ENCODE measurements at places on chromosomes 7 and 10.

DNA sequence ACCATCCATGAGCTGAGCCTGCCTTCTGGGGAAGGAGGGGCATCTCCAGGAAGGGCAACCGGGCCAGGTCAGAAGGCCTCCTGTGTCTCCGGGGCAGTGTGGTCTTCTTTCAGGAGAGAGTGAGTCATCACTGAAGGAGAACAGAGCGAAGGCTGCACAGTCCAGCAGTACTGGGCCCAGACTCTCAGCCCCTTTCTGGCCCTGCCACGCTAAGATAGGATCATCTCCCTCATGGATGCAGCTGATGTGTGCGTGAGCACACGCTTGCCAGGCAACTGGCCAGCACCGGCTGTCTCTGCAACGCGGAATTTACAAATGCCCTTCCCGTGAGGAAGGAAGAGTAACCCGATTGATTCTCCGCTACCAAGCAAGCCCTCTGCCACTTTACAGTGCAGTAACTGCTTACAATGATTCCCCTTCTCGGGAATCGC is 328.2 kb downstream of the TNS3 start:
- peak; percentile 75 for DNase-seq

DNA sequence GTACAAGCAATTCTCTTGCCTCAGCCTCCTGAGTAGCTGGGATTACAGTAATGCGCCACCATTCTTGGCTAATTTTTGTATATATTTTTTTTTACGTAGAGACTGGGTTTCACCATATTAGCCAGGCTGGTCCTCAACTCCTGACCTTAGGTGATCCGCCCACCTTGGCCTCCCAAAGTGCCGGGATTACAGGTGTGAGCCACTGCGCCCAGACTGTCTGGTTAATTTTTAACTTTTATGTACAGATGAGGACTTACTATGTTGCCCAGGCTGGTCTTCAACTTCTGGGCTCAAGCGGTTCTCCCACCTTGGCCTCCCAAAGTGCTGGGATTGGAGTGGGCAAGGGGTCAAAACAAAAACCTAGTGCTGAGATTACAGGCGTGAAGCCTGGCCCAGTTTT is 101.8 kb downstream of the JMJD1C start:
- DNase-seq = no peak

- DNase-seq = no peak
Observed at GRCh38 chr10:71830726-71831125, 20.3 kb downstream of the PSAP start.

- DNase-seq = no peak
Observed at GRCh38 chr7:128131731-128132130, 100.5 kb upstream of the LRRC4 start.

DNA sequence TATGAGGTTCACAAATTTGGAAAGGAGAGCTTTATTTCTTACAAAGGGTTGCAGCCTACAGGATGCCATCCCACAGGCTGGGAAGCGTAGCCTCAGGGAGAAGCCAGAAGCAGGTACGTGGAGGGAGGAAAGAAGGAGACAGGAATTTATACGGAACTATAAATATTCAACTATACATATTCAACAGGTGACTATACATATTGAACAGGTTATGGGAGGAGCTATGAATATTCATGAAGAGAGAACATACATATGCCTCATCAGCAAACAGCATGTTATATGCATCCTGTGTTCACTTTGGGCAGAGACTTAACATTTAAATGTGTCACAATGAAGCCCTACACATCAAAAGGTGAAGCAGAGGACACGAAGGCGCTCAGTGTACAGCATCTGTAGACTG is 40.5 kb upstream of the LMTK2 start:
- no peak for DNase-seq

- no peak for DNase-seq
Observed at GRCh38 chr10:78927257-78927995, 141.3 kb upstream of the ZMIZ1 start.

DNA sequence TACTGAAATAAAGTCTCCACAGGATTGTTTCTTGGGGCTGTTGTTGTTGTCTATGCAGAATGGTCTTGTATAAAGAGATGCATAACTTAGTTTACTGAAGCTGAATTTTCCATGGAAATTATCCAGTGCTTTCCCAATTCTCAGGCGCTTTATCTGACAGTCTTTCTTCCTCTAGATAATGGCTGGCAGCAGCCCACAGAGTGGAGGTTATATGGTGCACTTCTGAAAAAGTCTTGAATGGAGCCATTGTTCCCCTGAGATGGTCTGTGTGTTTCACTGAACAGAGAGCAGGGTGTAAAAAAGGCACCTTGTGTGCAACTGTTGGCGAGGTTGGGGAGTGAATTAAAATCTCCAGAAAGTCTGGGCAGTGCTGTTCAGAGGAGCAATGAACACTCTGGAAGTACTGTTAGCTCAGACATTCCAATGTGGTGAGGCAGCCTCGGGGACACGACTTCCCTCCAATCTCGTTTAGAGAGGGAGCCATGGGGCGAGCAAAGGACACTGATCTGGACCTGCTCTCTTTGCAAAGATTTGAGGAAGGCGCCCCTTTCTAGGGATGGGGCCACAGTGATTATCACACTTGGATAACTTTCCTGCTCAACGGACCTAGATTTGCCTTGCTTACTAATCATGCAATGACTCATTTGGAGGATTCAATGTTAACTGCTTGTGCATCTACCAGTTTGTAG is 2.0 kb upstream of the PLCE1 start:
- DNase-seq = peak; percentile 74

- no peak for DNase-seq
Observed at GRCh38 chr10:31058795-31059703, 27.4 kb upstream of the ZNF438 start.

DNA sequence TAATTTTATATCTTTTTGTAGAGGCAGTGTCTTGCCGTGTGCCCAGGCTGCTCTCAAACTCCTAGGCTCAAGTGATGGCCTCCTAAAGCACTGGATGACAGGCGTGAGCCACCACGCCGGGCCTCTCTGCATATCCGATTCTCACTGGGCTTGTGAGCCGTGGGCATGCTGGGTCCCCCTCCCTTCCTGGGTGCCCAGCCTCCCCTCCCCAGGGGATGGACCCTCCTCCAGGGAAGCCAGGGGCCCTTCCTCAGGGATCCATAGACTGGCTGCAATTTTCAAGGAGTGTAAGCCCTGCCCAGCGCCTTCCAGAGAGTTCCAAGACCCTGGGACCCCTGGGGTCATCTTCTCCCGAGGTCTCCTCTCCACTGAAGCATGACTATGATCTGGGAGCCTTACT is 23.7 kb upstream of the ELFN1 start:
- no peak for DNase-seq

GRCh38 chr10:22637491-22637890 is 76.9 kb downstream of the PIP4K2A start:
- no peak for DNase-seq

DNA sequence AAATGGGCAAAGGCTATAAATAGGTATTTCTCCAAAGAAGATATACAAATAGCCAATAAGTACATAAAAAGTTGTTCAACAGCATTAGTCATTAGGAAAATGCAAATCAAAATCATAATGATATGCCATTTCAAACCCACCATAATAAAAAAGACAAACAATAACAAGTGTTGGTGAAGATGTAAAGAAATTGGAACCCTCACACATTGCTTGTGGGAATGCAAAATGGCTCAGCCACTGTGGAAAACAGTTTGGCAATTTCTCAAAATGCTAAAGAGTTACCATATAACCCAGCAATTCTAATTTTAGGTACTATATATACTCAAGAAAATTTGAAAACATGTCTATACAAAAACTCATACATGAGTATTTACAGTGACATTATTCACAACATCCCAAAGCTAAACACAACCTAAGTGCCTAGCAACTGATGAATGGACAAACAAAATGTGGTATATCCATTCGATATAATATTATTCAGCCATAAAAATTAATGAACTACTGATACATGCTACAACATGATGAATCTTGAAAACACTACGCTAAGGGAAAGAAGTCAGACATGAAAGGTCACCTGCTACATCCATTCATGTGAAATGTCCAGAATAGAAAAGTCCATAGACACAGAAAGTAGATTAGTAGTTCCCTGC is 55.6 kb downstream of the CHCHD3 start:
- DNase-seq = no peak

- no peak for DNase-seq
Observed at GRCh38 chr7:101287032-101287431, 34.6 kb downstream of the IFT22 start.

GRCh38 chr10:28838908-28839307 is 161.6 kb downstream of the BAMBI start:
- no peak for DNase-seq

GRCh38 chr7:135772639-135773222 is 24.1 kb upstream of the FAM180A start:
- DNase-seq = no peak

- no peak for DNase-seq
Observed at GRCh38 chr10:34731885-34732701, 83.0 kb downstream of the PARD3 start.

DNA sequence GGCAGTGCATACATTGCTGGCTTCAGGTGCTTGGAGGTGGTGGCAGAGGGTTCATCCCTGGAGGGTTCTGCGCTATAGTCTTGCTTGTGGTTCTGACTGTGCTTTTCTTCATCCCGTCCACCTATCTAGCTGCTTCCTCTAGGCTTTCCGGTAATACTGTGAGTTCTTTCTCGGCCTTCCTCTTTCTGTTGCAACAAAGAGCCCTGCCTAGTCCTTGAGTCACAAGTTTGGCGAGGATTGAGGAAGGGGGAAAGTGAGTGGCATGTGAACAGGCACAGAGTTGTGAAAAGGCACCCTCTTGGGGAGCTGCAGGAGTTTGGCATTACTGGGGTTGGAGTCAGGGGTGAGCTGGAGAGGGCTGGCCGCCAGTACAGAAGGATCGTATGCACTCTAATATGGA is 123.0 kb downstream of the SH2D4B start:
- DNase-seq = no peak

GRCh38 chr10:70891627-70892026 is 3.3 kb upstream of the PCBD1 start:
- no peak for DNase-seq

DNA sequence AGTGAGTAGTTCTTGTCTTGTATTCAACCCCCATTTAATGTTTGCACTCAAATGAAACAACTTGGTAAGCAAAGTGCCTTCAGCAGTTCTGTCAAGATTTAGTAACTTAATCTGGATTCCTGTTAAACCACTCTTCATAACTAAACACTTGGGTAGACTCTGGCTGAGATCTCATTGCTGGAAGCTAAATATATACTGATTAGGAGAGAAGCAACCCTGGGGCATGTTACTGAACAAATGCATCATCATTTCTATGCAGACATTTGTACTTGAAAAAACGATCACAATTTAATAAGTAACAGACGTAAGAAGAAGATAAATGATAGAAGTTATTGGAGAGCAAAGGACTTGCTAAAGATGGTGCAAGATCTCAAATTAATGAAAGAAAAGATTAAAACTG is 308.4 kb upstream of the POM121L12 start:
- no peak for DNase-seq

DNA sequence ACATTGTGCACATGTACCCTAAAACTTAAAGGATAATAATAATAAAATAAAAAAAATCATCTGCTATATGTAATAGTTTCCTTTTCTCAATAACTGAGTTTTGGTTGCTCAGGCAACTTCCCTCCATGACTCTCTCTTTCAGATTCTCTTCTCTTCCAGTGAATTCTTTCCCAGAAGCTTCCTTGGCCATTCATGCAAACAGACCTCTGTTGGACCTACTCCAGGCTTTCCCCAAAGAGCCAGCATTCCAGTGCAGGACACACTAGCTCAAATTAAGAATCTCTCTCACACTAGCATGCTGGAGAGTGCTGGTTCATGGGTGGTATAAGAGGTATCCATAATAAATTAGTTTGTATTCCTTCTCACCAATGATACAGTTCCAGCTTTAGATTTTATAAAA is 31.0 kb upstream of the ZEB1 start:
- DNase-seq = no peak

- no peak for DNase-seq
Observed at GRCh38 chr10:104340111-104340526, 1.9 kb upstream of the ITPRIP start.

All from left forelimb (tissue), 1 donor.